ENCODE measurements at places on chromosomes 2 and 18.

DNA sequence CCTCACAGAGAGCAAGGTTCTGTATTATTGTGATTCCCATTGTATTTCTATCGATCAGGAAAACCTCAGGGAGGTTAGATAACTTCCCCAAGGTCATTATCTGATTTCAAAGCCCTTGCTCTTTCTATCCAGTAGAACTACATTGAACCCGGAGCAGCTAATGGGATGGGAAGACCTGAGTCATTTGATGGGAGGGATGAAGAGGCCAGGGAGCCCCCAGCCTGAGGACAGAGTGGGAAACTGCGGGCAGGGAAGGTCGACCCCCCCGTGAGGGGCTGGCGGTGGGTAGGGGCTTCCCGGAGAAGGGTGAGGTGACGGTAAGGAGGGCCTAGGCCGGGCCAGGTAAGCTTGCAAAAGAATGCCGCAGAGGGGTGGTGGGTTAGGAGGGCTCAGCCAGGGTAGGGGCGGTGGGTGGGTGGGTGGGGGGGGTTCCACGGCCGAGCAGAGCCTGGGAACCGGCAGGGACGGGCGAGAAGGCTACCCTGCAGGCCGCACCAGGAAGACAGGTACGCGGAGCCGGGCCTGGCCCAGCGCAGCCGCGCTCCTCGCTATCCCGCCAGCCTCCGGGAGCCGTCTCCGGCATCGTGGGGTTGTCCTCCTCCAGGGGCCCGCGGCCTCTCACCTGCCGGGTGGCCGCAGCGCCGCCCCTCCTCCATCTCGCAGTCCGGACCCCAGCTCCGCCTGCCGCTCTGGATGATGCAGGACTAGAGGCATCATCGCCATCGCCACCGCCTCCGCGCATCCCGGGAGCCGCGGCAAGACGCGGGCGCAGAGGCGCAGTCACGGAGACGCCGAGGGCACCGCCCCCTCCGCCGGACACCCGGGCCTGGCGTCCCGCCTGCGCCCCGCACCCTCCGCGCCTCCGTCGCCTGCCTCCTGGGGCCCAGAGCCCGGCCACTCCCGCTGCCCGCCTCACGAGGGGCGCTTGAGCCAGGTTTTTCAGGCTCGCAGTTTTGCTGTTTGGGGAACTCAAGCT lies at the start of gene GPR75:
Gene GPR75 (minus strand): TSS at position 762 of the 976 bp plus-strand sequence. CDS start 5,211 bp downstream, outside the sequence.
- peak; percentile 36 for DNase-seq

GRCh38 chr2:8598295-8599165 lies 83.3 kb upstream of the ID2 start:
- peak; percentile 98 for DNase-seq

- DNase-seq = peak; percentile 57
Measured at GRCh38 chr2:100744589-100744988, 75.3 kb upstream of the NPAS2 start.

DNA sequence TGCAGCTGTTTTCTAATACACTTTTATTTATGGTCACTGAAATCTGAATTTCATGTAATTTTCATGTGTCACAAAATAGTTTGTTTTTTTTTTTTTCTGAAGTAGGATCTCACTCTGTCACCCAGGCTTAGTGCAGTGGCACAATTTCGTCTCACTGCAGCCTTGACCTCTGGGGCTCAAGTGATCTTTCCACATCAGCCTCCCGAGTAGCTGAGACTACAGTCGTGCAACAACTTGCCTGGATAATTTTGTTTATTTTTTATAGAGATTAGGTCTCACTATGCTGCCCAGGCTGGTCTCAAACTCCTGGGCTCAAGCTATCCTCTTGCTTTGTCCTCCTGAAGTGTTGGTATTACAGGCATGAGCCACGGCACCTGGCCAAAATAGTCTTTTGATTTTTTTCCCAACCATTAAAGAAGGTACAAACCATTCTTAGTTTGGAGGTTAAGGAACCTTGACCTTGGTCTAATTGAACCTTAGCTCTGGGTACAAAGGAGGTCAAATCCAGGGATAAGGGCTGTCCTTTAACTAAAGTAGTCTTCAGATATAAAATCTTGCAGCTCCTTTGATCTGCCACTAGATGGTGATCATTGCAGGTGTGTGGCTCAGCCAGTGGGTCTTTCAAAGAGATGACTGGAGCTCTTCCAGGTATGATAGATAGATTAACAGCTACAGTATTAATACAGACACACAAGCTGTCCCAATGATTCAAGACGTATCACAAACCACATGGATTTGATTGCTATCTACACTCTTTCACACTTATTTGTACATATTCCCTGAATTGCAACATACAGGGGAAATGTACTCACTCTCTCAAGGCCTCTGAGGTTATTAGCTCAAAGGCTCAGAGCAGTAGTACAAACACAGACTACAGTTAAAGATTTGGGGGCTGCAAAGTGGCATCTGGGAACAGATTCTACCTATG lies 4.7 kb upstream of the KRCC1 start:
- DNase-seq = peak; percentile 50

DNA sequence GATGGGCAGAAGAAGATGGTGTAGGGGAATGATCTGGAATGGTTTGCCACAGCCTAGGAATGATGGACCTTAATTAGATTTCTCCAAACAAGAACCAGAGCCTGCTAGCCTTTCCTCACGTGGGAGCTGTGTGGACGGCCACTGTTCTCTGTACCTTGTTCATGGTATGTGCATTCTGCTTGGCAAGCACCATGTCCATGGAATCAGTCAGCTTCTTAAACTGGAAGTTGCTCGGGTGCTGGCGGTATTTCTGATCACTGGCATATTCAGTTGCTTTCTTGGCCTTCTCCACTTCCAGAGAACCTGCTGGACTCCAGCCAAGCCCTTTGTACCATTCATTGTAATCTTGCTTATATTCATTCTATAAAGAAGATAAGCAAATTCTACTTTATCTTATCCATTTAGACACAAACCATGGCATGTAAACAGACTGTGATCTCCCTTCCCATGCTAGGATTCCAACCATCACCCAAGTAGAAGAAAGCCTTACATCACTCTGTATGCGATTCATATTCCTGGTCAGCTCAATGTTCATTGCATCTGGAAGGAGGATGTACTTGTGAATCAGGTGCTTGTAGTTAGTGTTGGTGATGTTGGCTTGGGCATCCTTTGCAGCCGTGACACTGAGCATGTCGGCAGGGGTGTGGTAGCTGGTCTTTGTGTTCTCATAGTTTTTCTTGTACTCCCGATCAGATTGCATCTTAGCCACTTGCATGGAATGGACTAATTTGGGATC lies 78.4 kb downstream of the NEB start:
- no peak for DNase-seq

- DNase-seq = peak; percentile 48
Measured at GRCh38 chr2:73291093-73291460, 2.3 kb downstream of the EGR4 start.

DNA sequence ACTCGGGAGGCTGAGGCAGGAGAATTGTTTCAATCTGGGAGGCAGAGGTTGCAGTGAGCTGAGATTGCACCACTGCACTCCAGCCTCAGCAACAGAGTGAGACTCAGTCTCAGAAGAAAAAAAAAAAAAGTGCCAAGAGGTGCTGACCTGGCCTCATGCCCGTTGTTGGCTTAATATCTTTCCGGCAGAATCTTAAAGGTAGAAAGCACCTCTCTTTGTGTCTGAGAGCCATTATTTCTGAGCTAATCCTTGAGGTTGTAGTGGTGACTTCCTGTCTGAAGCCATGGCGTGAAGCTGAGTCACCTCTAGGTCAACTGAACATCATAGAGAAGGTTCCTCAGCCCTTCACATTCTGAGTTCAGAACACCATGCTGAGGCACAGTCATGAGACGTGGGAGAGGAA lies 60.4 kb downstream of the WDSUB1 start:
- DNase-seq = peak; percentile 69

DNA sequence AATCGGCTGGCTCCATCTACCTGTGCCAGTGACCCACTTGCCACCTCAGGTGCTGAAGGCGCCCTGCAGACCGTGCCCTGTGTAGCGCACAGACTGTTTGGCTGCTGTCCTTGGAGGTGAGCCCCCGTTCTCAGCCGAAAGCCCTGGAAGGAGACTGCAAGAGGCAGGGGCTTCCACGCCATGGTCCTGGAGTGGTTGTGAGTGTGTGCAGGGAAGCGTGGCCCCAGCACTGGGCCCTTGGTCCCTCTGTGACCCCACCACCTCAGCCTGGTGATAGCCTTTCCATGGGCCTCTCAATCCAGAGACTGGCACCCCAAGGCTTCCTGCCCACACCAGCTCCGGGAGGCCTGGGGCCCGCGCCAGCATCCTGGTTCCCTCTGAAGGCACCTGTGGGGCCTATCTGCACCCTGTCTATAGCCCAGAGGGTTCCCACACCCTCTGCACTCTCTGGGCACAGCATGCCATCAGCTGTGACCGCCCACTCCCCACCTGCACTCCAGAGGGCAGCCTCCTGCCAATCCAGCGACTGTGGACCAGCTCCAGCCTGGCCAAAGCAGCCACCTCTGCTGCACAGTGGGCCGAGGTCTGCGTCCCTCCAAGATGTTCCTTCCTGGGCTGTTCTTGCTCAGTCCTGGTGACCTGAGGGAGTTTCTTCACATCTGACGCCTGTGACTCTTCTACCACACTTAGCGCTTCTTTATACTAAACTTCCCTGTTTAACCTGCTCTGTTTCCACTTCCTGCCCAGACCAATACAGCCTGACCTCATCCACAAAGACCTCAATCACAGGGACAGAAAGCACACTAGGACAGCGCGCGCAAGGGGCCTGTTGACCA lies 109.5 kb downstream of the EIPR1 start:
- DNase-seq = no peak

- no peak for DNase-seq
Measured at GRCh38 chr2:203565076-203565475, 30.0 kb upstream of the RAPH1 start.

- DNase-seq = no peak
Measured at GRCh38 chr2:234958746-234959395, 7.1 kb downstream of the SH3BP4 start.

Data from fibroblast of mammary gland (primary cell).